ENCODE measurements at places on chromosomes 16 and 17.

- DNase-seq: no peak
Measured at GRCh38 chr16:65889533-65889966, 476.9 kb upstream of the CDH5 start.

- peak; percentile 37 for DNase-seq
Measured at GRCh38 chr17:76005263-76006149, 4.9 kb downstream of the CDK3 start.

- no peak for DNase-seq
Measured at GRCh38 chr16:85918436-85918835, 19.5 kb downstream of the IRF8 start.

- peak; percentile 14 for DNase-seq
Measured at GRCh38 chr16:8936421-8936820, 27.3 kb downstream of the USP7 start.

DNA sequence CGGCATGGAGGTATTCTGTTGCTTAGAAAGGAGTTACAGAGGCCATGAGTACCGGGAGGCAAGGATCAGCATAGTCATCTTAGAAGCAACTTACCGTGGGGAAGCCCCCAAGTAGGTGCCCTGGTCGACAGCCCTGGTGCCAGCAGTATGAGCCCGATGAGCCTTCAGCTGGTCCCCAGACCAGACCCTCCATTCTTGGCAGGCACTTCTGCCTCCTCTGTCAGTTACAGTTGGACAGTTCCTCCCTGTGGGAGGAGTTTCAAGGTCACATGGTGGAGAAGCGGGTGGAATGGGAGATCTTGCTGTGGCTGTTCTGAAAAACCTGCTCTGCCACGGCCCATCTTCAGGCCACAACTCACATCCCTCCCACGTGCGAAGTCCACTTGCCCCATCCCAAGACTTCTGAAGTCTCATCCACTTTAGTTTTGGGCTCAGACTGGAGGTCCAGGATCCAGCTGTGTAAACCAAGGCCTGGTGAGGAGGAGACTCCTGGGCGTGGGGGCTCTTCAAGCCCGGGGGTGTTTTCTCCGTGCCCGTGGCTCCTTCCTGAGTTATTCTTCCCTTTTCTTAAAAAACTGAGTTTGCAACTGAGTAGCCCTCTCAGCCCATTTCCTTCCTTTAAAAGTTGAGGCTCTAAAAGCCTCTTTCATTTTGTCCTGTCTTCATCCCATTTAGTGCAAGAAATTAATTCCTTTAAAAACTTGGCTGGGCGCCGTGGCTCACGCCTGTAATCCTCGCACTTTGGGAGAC lies 133.5 kb downstream of the SEC14L1 start:
- no peak for DNase-seq

DNA sequence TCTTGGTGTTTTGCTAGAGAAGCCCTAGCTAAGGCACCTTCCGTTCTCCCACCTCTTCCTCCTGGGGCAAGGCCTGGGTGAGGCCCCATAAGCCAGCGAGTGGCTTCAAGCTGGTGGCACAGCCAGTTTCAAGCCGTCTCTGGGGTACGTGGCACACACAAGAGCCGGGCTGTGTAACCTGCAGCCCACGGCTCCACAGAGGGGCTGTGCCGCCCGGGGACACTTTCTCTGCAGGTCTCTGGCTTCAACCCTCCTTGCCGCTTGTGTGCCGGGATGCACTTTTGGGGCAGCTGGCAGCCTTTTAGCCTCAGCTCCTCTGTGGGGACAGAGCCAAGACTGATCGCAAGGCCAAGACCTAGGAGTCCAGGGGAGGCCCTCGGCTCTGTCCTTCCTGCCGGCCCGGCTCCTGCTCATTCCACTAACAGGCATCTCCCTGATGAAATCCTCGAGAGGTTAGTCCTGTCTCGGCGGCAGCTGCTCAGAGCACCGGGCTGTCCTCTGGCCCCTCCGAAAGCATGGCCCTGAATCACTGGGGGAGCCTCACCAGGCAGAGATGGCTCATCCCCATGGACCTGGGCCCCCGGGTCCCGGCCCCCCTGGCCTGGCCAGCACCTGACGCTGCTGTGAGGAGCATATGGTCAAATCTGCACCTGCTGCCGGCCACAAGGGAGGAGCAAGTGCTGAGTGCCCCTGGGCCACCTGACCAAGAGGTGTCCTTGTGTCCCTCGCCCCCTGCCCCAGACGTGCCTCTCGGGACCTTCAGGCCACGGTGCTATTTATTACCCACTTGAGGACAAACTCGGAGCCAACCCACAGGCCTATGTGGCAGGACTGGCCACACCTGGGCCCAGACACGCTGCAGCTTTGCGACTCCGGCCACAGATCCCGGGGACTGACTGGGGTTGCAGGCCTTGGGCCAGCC lies 98.5 kb downstream of the METRNL start:
- no peak for DNase-seq

DNA sequence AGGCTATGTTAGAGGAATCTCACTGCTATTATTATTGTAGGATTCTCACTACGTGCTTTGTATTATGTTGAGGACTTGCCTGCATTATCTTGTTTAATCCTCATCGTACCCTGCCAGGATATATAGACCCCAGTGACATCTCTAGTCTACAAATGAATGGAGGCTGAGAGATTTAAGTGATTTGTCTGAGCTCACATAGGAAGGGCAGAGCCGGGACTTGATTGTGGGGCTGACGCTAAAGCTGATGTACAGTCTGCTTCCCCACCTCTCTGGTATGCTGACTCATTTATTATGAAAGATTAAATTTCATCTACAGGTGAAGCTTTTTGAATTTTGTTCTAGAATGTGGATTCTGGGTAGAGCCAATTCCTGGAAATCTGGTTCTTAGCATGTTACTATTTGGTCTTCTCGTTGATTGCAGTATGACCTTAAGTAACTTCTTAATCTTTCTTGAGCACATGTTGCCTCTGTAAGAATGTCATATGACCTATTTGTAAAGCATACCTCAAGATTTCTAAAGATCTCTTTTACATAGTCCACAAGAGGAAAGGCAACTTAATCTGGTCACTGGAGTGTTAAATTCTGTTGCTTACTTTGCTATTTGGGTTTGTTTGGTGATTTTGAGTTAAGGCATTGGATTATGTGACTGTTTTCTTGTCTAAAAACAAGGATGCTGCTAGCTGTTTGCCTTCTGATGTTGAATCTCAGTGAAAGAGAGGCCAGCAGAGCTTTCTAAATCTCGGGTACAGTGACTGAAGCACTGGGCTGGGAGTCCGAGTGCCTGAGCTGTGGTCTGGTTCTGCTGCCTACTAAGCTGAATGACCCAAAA lies 12.4 kb downstream of the METTL9 start:
- DNase-seq: no peak

- DNase-seq: no peak
Measured at GRCh38 chr17:57899822-57900221, 50.0 kb upstream of the MRPS23 start.

DNA sequence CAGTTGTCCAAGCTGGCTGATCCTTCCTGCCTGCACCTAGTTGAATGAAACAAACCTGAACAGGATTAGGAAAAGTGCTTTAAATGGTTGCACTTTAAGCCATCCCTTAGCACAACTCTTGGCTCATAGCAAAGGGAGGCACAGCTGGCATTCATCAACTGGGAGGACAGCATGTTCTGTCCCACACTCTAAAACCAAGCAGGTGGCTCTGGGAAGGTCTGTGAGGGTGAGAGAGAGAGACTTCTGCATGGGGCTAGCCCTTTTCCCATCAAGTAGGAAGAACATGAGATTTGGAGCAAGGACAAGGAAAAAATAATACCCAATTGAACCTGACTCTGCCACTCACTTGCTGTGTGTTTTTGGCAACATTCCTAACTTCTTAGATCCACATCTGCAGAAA lies 140.9 kb upstream of the CCL2 start:
- DNase-seq: no peak

DNA sequence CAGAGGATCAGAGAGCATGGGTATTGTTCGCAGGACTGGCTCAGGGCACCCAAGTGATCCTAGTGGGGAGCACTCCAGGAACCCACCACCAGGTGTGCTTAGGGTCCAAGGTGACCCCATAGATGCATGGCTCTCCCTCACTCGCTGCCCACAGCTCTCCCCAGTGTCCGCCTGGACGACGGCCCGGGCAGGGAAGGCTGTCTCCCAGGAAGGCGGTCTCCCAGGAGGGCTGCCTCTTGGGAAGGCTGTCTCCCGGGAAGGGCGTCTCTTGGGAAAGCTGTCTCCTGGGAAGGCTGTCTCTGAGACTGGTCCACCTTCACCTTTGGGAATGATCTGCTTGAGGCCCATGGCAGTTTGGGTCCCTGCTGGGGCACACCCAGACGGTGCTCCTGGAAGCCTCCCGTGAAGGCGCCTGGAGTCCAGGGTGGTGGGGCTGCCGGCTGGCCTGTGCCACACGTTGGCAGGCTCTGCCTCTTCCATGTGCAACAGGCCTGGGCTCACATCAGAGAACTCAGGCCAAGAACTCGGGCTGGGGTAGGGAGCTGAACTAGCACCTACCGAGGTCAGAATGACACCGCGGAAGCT lies 5.0 kb downstream of the ECI1 start:
- DNase-seq: no peak

- DNase-seq: no peak
Measured at GRCh38 chr16:86512301-86512859, 2.1 kb downstream of the FOXF1 start.

GRCh38 chr16:75250089-75250808 lies 1.2 kb downstream of the BCAR1 start:
- DNase-seq: no peak

DNA sequence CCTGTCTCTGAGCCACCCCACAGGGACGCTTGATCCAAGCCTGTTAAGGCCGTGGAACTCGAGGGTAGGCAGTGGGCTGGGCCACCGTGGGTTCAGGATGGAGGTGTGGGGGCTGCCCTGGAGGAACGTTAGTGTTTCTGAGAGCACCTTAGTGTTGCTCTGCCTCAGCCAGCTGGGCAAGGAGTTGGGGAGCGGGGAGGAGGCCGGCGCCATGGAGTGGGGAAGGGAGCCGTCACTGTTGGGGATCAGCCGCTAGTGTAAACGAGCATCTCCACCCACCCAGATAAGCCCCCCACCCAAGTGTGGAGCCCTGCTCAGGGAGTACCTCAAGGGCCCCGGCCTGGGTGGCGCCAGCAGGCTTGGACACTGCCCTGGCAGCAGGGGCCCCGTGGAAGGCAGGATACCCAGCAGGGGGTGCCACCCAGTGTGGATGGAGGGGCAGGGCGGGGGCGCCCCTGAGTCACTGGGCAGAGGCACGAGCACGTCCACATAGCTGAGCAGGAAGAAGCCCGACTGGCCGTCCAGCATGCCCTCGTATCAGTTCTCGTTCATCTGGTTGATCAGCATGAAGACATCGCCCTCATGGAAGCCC lies 98.6 kb downstream of the KPNA2 start:
- DNase-seq: no peak

GRCh38 chr16:53220585-53220984 lies 165.8 kb downstream of the CHD9 start:
- DNase-seq: no peak

DNA sequence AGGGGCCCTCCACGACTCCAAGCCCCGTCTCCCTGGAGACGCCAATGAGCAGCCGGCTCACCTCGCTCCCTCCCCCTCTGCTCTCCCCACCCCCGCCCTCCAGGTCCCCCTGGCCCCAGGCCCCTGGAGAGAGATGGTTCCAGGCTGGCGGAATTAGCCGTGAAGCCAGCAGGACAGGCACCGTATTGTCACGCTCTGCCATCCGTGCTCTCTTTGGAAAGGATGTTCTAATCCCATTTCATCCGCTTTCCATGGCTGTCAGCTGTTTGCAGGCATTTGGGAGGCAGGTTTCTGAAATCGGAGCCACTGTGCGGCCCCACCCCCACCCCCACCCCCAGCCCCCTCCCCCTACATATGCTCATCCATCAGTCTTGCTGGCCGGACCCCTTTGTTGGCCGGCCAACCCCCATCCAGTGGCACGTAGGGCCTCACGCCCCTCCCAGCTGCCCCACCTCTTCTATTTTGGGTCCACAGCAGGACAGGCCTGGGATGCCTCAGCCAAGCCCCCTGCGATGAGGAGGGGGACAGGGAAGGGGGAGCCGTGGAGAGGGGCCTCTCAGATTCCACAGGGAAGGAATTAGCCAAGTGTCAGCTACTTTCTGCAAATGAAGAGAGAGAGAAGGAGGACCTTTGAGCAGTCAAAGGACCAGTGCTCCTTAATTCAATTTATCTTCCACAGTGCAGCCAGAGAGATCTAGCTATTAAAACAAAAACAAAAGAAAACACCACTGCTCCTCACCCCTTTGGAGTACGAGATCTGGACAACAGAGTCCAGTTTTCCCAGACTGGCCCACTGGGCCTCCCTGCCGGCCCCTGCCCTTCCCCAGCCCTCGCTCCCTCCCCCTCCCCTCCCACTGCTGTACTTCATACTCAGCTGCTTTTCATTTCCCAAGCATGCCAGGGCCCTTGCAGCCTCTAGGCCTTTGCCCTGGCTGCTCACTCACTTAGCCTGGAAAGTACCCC lies 30.7 kb downstream of the SDK2 start:
- no peak for DNase-seq

- DNase-seq: no peak
Measured at GRCh38 chr16:51150165-51150887, 744 bp downstream of the SALL1 start.

DNA sequence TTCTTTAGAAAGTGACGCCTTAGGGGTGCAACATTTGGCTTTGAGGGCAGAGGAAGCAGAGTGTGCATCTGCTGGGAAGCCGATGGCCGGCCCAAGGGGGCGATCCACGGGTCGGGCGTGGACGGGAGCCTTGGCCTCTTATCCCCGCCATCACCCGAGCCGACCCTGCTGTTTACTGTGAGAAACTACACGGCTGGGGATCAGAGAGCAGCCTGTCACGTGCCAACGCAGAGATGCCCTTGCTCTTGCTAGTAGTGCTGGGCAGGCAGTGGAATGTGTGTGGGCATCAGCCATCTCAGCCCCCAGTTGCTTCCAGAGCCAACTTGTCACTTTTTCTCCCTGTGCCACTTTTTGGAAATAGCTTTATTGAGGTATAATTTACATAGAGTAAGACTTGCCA lies 26.7 kb upstream of the ITGB4 start:
- no peak for DNase-seq

- DNase-seq: no peak
Measured at GRCh38 chr16:89360760-89361435, 129.5 kb downstream of the ANKRD11 start.

- DNase-seq: no peak
Measured at GRCh38 chr17:68892658-68893057, 62.5 kb downstream of the ABCA8 start.

DNA sequence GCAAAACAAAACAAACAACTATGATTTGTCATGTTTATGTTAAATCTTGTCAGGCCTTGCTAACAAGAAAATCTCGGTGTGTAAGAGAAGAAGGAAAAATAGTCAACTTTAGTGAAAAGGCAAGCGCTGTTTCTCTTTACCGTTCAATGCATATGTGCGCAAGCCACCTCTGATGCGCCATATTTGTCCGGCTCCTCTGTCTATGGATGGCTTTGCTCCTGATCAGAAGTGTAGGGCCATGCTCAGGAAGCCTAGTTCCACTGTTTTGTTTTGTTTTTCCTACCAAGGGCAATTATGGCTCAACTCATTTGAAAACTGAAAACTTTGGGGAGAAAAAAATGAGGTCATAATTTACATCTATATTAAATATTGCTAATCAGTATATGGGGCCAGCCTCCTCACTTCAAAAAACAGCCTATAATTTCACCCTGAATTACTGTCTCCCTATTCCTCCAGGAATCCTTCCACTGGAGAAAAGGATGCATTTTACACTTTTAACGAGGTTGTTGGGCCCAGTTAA lies 4.5 kb downstream of the MAF start:
- no peak for DNase-seq
